Thymus (tissue), 14 donors: ENCODE measurements at places on chromosomes 16 and 17. TPM values are rescaled to one million over a fixed set of nuclear protein-coding genes. Genes with fewer than 3 reads are reported as not detected.
A peak's percentile ranks its signal among the peaks of the same experiment; 100 is the strongest.

SAMD14 gene
- 0.62 TPM for polyA plus RNA-seq

SOST gene
- polyA plus RNA-seq = 0.30 TPM

DNA sequence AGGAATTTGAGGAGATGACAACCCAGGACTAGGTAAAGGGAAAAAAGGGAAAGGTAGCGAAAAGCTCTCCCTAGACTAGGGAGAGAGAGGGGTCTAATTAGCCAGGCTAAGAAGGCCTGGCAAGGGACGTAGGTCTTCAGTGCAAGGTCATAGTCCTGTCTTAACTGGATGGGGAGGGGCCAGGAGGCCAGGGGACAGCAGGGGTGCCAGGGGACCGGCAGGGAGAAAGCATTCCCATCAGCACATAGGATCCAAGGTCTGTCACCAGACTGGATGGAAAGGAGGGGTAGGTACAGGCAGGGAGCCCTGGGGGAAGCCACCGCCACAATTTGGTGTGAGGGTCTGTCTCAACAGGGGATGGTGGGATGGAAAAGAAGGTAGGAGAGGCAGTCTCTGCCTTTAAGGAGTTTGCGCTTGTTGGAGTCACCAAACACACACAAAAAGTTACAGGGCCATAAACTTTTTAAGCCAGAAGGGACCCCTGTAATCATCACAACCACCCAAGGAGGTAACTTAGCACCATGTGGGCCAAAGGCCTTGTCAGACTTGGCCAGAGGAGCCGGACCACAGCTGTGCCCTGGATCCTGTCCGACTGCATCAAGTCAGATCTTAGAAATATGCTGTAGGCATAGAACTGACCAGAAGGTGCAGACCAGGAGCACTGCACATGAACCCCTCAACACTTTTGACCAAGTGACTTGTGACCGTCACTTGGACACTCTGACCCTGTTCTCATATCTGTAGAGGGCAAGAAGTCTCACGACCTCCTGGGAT lies 10.0 kb downstream of the AXIN2 start:
- no peak overlapping the region for H3K27ac ChIP-seq
- peaks cover 27% of the 10 kb centered on the region for H3K4me1 ChIP-seq
- DNase-seq = no peak
- peaks cover 79% of the 10 kb centered on the region for H3K36me3 ChIP-seq

CLEC16A gene
- polyA plus RNA-seq = 18.8 TPM

- no peaks in the 10 kb centered on the region for H3K4me1 ChIP-seq
- peaks cover 12% of the 10 kb centered on the region for H3K36me3 ChIP-seq
- H3K27me3 ChIP-seq = no peaks in the 10 kb centered on the region
- no peak overlapping the region for H3K4me3 ChIP-seq
- no peak for DNase-seq
Observed at GRCh38 chr16:14549789-14550153, 80.3 kb downstream of the PARN start.

KRTAP2-3 gene
- polyA plus RNA-seq = 0.18 TPM

DNA sequence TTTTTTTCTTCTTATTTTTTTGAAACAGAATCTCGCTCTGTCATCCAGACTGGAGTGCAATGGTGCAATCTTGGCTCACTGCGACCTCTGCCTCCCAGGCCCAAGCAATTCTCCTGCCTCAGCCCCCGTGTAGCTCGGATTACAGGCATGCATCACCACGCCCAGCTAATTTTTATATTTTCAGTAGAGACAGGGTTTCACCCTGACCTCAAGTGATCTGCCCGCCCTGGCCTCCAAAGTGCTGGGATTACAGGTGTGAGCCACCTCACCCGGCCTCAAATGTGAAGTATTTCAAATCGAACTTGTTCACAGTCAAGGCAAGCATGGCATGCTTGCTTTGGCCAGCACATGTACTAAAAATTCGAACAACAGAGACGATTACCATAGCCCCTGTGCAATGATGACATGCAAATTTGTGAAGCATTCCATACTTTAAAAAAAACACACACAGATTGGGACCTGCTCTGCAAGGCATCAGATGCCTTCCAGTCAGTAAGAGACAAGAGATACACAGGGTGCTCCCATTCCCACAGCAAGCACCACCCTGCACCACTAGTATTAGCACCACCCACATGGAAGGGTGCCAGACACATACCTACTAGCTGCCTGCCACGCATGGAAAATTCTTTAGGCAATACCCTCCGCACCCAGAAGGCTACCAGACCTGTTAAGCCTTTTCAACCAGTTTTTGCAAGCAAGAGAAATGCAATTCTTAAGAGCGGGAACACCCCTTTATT lies 47.2 kb downstream of the ANKRD11 start:
- H3K27me3 ChIP-seq = no peaks in the 10 kb centered on the region
- H3K4me1 ChIP-seq = peaks cover 94% of the 10 kb centered on the region
- peaks cover 2% of the 10 kb centered on the region for H3K36me3 ChIP-seq
- DNase-seq = no peak
- peak overlapping the region; percentile 82 for H3K27ac ChIP-seq

DNA sequence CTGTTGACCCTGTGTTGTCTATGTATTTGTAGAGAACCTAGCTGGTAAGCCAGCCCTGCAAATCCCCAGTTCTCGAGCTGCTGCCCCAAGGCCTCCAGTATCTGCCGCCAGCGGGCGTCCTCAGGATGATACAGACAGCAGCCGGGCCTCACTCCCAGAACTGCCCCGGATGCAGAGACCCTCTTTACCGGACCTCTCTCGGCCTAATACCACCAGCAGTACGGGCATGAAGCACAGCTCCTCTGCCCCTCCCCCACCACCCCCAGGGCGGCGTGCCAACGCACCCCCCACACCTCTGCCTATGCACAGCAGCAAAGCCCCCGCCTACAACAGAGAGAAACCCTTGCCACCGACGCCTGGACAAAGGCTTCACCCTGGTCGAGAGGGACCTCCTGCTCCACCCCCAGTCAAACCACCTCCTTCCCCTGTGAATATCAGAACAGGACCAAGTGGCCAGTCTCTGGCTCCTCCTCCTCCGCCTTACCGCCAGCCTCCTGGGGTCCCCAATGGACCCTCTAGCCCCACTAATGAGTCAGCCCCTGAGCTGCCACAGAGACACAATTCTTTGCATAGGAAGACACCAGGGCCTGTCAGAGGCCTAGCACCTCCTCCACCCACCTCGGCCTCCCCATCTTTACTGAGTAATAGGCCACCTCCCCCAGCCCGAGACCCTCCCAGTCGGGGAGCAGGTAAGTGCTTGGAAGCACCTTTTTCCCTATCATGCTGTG lies 23.1 kb upstream of the CDC6 start:
- no peak overlapping the region for H3K4me3 ChIP-seq
- no peak for DNase-seq
- H3K27ac ChIP-seq = no peak overlapping the region
- H3K27me3 ChIP-seq = no peaks in the 10 kb centered on the region
- no peaks in the 10 kb centered on the region for H3K4me1 ChIP-seq

- H3K27me3 ChIP-seq = peaks cover 7% of the 10 kb centered on the region
- H3K4me3 ChIP-seq = no peak overlapping the region
- no peaks in the 10 kb centered on the region for H3K4me1 ChIP-seq
- DNase-seq = no peak
- H3K36me3 ChIP-seq = no peaks in the 10 kb centered on the region
Observed at GRCh38 chr17:869086-869485, 86.9 kb downstream of the MRM3 start.

DNA sequence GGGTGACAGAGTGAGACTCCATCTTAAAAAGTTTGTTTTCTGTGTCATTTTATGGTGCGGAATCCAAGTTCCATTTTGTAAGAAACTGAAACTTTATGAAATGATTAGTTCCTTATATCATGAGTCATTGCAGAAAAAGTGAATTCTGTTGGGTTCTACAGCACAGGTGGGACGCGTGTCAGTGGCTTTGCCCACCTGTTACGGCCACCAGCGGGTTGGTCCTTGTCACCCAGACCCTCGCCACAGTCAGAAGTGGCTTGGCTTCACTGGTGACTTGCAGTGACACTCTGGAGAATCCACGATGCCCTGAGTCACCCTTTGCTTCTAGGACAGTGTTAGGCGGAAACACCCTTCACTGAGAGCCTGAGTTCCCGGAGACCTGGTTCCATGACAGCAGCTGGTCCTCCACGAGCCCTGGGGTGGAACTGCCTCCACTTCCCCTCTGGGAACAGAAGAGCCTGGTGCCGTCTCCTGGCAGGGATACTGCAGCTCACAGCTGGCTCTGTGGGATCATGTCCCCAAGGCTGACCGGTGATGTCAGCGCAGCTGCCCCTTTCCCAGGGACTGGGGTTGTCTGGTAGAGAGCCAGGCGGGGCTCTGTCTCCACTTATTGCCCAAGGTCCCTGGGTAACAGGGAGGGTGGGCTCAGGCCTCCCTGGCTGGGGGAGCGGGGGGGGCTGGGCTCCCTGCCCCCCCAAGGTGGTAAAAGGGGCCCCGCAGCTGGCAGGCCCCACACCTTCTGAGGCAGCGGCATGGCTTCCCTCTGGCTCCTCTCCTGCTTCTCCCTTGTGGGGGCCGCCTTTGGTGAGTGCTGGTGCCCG lies at the start of gene CTRB1:
CTRB1 (plus strand) TSS at position 733 of the 821 bp plus-strand sequence; CDS start at position 753, 20 bp downstream.
- no peak within 1 kb of the TSS for H3K4me3 ChIP-seq
- peaks cover 16% of the 10 kb centered on the region for H3K4me1 ChIP-seq
- no peaks in the 10 kb centered on the region for H3K27me3 ChIP-seq
- peak within 1 kb of the TSS; percentile 68 for H3K27ac ChIP-seq
- no peak for DNase-seq

DNA sequence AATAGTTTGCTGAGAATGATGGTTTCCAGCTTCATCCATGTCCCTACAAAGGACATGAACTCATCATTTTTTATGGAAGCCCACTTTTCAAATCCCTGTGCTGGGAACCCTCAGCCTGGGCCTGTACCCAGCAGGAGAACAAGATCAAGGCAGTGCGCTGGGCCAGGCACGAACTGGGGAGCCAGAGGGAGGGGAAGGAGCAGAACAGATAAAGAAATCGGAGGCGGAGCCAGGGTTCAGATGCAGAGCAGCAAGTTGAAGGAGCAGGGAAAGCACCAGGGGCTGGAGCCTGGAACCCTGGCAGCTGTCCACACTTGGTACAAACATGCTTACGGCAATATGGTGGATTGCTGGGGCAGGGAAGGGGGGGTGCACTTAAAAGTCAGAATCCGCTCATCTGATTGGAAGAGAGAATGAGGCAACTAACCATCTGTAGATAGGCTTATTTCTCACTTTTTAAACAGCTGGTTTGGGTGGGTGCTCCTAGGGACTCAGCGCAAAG lies 107.5 kb downstream of the NOG start:
- no peak for DNase-seq
- no peaks in the 10 kb centered on the region for H3K27me3 ChIP-seq
- no peak overlapping the region for H3K4me3 ChIP-seq
- H3K27ac ChIP-seq = no peak overlapping the region
- no peaks in the 10 kb centered on the region for H3K4me1 ChIP-seq

DNA sequence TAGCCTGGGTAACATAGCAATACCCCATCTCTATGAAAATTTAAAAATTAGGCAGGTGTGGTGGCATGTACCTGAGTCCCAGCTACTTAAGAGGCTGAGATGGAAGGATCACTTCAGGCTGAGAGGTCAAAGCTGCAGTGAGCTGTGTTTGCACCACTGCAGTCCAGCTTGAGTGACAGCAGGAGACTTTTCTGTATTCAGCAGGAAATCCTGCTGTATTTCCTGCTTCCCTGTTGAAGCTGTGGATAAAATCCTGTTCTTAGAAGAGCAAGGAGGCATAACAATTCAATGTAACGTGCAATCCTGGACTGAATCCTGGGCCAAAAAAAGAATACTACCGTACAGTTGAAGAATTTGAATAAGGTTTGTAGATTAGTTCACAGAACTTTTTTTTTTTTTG lies 62.2 kb downstream of the FBXL20 start:
- H3K36me3 ChIP-seq = peaks cover 13% of the 10 kb centered on the region
- H3K27me3 ChIP-seq = no peaks in the 10 kb centered on the region
- no peak for DNase-seq
- no peak overlapping the region for H3K4me3 ChIP-seq
- H3K4me1 ChIP-seq = no peaks in the 10 kb centered on the region

PSMC5 gene
- polyA plus RNA-seq = 179 TPM

- DNase-seq = no peak
- peaks cover 3% of the 10 kb centered on the region for H3K4me1 ChIP-seq
- no peaks in the 10 kb centered on the region for H3K27me3 ChIP-seq
- H3K27ac ChIP-seq = no peak overlapping the region
- no peak overlapping the region for H3K4me3 ChIP-seq
- no peaks in the 10 kb centered on the region for H3K36me3 ChIP-seq
Observed at GRCh38 chr16:69094501-69094900, 11.0 kb upstream of the HAS3 start.

DNA sequence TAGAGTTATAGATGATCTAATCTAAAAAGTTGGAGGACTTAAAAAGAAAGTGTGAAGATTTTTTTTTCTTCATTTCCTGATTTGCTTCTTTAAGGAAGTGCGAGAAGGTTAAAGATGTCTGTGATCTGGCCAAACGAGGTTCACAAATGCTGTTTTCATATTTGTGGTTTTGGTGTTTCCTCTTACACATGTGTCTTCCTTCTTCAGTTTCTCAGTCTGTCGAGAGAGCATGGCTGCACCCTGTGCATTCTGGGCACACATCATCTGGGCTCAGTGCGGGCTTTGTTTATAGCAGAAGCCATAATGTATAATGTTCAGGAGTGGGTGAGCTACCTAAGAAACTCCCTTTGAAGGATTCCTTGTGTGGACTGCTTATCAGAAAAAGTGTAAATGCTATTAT lies 260.4 kb upstream of the TBX2 start:
- no peaks in the 10 kb centered on the region for H3K27me3 ChIP-seq
- peak overlapping the region; percentile 60 for H3K27ac ChIP-seq
- no peaks in the 10 kb centered on the region for H3K36me3 ChIP-seq
- peak; percentile 62 for DNase-seq
- peaks cover 10% of the 10 kb centered on the region for H3K4me1 ChIP-seq
- H3K4me3 ChIP-seq = no peak overlapping the region
